COR-L47 (cell line): ENCODE measurements at places on chromosomes 4 and X.

- DNase-seq: no peak
Observed at GRCh38 chrX:123476611-123477219, 256.1 kb downstream of the THOC2 start.

GRCh38 chr4:15006416-15007024 is 4.2 kb downstream of the CPEB2 start:
- no peak for DNase-seq

GRCh38 chr4:87067124-87067885 is 132.5 kb downstream of the AFF1 start:
- no peak for DNase-seq

- DNase-seq: no peak
Observed at GRCh38 chrX:16205840-16206239, 38.6 kb downstream of the MAGEB17 start.

DNA sequence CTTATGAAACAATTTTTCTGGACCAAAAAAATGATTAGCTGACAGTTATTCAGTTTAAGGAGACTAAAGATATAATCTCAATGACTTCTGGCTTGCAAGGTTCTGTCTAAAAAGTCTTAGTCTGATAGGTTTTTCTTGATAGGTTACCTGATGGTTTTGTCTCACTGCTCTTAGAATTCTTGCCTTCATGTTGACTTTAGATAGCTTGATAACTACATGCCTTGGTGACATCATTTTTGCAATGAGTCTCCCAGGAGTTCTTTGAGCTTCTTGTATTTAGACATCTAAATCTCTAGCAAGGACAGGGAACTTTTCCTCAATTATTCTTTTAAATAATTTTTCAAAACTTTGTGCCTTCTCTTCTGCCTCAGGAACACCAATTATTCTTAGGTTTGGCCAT is 1965.3 kb downstream of the ARAP2 start:
- no peak for DNase-seq

GRCh38 chr4:180617196-180617595 is 1626.0 kb upstream of the TENM3 start:
- peak; percentile 10 for DNase-seq

GRCh38 chr4:12270546-12270945 is 841.9 kb upstream of the HS3ST1 start:
- DNase-seq: no peak

- no peak for DNase-seq
Observed at GRCh38 chrX:19568422-19568821, 53.1 kb upstream of the MAP3K15 start.

GRCh38 chr4:82611982-82612381 is 50.2 kb upstream of the TMEM150C start:
- DNase-seq: peak; percentile 27

GRCh38 chr4:149933883-149934282 is 118.2 kb upstream of the IQCM start:
- DNase-seq: no peak

DNA sequence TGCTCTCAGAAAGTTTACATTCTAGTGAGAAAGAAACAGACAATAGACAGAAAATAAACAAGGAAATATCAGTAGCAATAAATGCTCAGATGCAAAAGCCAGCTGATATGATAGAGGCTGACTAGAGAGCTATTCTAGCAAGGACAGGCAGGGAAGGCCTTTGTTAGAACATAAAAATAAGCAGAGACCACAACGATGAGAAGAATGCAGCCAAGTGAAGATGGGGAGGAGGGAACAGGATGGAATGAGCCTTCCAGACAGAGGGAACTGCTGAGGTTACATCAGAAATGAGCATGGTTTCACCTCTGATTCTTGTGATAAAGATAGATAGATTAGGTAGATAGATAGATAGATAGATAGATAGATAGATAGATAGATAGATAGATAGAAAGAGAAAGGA is 7.6 kb upstream of the SOWAHB start:
- no peak for DNase-seq

- DNase-seq: no peak
Observed at GRCh38 chr4:177079327-177079726, 230.3 kb upstream of the NEIL3 start.

DNA sequence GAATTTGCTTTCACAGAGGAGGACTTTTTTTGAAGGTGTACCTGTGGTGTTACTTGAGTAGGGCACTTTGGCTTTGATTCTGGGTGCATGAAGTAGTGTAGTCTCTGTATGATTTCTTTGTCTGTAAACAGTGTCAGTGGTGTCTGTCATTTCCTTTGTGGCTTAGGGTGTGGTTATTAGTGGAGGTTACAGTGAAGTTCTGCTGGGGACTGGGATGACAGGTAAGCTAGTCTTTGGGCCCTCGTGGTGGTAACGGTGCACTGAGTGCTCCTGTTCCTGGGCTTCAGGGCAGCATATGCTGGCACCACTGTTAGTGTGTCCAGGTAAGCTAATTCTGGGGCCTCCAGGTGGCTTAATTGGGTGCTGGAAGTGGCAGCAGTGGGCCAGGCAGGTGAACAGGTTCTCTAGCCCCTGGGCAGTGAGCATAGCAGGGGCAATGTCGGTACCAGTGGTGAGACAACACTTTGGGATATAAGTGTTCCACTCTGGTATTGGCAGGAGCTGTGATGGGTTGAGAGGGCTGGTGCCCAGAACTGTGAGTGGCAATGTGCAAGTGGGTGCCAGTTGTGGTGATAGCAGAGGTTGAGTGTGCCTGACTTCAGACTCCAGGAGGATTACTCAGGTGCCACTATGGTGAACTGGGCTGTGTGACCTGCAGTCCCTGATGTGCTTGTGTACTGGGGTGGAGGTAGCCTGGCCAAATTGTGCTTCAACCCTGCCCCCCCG is 26.0 kb upstream of the VSIG1 start:
- no peak for DNase-seq

GRCh38 chr4:152850377-152850776 is 70.6 kb downstream of the ARFIP1 start:
- DNase-seq: no peak

- peak; percentile 54 for DNase-seq
Observed at GRCh38 chrX:131827935-131828334, 195.2 kb upstream of the STK26 start.

DNA sequence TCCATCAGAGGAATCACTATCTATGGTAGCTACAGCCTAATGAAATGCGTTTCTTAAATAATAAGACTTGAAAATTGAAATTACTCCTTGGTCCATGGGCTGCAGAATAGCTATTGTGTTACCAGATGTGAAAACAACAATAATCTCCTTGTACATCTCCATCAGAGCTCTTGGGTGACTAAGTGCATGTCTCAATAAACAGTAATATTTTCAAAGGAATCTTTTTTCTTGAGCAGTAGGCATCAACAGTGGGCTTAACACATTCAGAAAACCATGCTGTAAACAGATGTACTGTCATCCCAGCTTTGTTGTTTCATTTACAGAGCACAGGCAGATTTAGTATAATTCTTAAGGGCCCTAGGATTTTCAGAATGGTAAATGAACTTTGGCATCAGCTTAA is 67.3 kb downstream of the GLUD2 start:
- no peak for DNase-seq

GRCh38 chr4:100679926-100680325 is 162.1 kb upstream of the EMCN start:
- peak; percentile 92 for DNase-seq

- no peak for DNase-seq
Observed at GRCh38 chr4:163878336-163879121, 384.0 kb downstream of the TMA16 start.

DNA sequence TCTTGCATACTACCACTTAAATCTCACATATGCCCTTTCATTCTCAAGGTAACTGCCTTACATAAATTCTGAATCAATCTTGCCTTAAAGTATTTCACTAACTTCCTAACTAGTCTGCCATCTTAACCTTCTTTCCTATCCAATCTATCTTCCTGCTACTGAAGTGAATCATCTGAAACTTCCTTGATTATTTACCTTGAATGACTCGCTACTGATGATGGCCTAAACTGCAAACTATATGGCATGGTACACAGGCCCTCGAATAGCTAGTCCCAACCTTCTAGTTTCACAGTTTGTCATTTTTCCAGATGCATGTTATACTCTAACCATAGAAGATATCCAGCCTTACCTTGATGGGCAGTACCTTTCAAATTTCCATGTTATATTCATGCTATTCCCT is 19.9 kb downstream of the PHKA1 start:
- DNase-seq: no peak

- no peak for DNase-seq
Observed at GRCh38 chrX:147901461-147902126, 10.1 kb upstream of the FMR1 start.

DNA sequence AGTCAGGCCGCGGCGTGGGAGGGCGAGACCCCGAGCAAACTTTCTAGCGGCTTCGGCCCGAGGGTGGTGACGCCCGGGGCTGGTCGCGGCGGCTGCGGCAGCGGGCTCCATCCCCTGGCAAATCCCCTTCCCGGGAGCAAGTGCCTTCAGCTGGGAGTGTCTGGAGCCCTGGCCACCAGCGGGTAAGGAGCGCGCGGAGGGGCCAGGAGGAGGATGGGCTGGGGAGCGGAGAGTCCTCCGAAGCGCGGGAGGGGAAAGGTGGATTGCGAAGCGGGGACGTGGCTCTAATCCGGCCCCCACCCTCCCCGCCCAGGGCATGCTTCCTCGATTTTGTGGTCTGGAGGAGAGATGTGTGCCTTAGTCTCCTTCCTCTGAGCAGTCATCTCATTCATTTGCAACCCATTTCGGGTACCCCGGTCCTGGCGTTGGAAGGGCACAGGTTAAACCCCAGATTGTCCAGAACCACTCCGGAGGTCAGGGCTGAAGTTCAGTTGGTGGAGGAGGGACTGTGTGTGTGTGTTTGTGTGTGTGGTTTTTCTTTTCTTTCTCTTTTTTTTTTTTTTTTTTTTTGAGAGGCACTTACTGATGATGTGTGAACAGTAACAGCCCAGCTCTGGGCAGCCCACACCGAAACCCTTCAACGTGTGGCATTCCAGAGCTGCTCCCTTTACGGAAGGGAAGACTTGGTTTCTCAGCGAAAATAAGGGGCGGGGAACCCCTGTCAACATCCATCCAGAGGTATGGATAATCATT is 516 bp downstream of the SGMS2 start:
- no peak for DNase-seq

DNA sequence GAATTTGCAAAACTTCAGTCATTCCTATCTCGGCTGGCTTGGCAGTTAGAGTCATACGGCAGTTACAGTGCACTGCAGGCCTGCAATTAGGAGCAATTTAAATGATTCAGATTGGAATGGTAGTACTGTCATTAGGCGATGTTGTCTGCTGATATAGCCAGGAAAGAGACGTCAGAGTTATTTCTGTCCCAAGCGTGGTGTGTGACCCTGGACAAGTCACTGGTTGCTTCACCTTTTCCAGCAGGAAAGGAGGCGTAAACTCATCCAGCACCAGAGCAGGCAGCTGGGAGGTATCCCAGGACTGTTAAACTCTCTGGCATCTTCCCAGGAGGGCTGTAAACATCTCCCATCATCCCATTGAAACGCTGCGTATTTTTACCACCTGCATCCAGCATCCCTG is 836 bp upstream of the LNX1 start:
- DNase-seq: no peak

- no peak for DNase-seq
Observed at GRCh38 chr4:25874655-25875054, 11.9 kb upstream of the SEL1L3 start.

GRCh38 chr4:57278780-57279179 is 168.6 kb upstream of the IGFBP7 start:
- no peak for DNase-seq

DNA sequence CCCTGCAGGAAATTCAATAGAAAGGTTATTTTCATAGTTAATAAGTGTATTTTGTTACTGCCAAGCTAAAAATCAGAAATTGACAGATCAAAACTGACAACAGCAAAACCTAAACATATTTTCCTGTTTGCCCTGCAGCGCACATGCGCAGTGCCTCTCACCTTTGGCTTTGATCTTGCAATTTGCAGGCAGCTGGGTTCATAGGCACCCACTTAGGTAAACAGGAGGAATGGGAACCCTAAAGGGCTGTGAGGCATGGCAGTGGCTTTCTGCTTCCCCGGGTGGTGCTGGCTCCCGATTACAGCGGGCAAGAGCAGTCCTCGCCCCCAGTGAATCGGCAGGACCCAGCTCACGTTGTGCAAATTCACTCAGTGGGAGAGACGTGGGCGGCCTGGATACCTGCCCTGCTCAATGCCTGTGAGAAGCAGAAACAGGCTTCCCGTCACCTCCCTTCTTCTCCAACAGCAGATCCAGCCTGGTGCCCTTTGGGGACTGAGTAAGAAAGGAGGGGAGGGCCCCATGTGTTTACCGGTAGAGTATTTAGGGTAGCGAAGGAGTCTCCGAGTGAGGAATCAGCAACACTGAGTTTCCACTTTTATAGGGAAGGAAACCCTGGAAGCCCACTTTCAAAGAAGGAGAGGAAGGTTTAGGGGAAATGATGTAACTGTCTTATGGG is 25.7 kb downstream of the CCKAR start:
- DNase-seq: no peak

DNA sequence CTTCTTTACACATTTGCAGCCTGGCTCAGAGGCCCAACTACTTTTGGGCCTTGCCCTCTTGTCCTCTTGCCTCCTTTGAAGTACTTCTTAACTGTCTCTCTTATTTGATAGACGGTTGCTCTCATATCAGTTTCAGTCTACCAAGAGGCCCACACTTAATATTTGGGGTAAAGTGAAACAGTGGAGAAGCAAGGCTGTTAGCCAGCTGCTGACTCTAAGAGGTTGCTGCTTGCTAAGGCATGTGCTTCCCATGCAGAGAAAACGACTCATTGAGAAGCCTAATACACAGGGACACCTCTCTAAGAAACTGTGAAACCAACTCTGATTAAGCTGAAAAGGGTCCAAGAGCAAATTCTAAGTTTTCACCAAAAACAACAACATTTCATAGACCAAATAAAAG is 94.6 kb downstream of the PPP3CA start:
- no peak for DNase-seq

DNA sequence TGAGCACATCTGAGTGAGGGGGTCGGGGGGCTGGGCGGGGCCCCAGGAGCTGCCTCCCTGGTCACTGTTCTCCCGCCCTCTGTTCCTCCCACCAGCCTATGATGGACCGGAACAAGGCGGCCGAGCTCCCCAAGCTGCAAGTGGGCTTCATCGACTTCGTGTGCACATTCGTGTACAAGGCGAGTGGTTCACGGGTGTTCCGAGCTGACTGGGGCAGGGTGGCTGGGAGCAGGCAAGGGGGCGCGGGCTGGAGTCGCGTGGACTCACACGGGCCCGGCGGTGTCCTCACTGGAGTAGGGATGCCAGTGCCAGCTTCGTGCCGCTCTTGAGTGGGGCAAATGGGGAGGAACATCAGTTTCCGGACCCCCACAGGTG is 7.7 kb downstream of the ATP5ME start:
- no peak for DNase-seq

DNA sequence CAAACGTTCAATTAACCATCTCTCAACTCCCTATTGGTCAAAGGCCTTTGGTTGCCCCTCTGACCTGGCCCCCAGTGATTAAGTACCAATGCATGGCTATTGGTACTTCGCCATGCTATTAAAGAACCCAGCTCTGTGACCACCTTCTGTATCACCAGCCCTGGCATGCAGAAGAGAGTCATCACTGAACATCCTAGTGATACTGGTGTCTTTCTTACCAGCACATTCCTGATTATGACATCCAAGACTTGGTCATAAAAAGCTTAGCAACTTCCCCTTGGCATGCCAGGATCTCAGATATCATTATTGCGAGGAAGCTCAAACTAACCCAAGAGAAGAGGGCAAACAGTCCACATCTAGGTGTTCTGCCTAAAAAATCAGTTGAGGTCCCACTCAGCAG is 122.3 kb upstream of the OTUD4 start:
- no peak for DNase-seq

- DNase-seq: no peak
Observed at GRCh38 chr4:158870626-158871334, 102.0 kb downstream of the FNIP2 start.
